Tibial nerve (tissue), 4 donors: ENCODE measurements at places on chromosomes 6 and 20.

- no peak for DNase-seq
These were observed 1.6 kb downstream of the PSMA7 start for GRCh38 chr20:62141397-62142251.

- DNase-seq: no peak
These were observed 42.0 kb downstream of the PRKN start for GRCh38 chr6:162685586-162685985.

- DNase-seq: no peak
These were observed 115.9 kb downstream of the CD24 start for GRCh38 chr6:106858653-106859092.

DNA sequence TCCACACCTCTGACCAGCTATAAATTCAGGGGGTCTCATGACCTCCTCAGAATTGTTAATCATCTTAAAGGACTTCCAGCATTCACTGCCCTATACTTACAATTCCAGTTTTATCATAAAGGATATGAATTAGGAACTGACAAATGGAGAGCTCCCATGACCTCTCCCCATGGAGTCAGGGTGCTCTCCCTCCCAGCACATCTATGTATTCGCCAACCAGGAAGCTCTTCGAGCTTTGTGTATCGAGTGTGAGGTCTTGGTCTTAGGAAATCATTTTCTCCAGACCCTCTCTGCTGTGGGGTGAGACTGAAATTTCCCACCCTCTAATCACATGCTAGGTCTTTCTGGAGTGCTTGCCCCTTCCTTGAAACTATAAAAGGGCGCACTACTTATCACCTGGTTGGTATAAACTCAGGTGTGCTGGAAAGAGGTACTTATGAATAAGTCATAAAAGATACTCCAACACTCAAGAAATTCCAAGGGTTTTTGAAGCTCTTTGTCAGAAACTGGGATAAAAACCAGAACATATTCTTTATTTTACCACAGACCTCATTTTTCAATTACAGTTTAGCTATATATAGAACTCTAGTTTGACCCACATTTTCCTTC lies 238.4 kb upstream of the OPRM1 start:
- no peak for DNase-seq

DNA sequence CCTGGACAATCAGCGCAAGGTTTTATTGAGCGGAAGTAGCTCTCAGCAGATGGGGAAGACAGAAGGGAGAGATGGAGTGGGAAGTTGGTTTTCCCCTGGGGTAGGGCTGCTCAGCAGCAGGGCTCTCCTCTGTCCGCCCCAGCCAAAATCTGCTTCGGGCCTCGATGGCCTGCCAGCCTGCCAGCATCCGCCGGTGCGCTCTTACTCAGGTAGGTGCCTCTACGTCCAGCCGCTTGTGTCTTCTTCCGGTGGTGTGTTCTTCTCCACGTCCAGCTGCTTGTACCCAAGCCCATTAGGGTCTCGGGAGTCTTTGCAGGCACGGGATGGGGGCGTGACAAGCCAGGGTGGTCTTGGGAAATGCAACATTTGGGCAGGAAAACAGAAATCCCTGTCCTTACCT lies 1340.0 kb upstream of the MAP3K7 start:
- DNase-seq: no peak
